Calu3 (cell line): ENCODE measurements at places on chromosomes 5 and 9. TPM values are rescaled to one million over a fixed set of nuclear protein-coding genes. Genes with fewer than 3 reads are reported as not detected.

DNA sequence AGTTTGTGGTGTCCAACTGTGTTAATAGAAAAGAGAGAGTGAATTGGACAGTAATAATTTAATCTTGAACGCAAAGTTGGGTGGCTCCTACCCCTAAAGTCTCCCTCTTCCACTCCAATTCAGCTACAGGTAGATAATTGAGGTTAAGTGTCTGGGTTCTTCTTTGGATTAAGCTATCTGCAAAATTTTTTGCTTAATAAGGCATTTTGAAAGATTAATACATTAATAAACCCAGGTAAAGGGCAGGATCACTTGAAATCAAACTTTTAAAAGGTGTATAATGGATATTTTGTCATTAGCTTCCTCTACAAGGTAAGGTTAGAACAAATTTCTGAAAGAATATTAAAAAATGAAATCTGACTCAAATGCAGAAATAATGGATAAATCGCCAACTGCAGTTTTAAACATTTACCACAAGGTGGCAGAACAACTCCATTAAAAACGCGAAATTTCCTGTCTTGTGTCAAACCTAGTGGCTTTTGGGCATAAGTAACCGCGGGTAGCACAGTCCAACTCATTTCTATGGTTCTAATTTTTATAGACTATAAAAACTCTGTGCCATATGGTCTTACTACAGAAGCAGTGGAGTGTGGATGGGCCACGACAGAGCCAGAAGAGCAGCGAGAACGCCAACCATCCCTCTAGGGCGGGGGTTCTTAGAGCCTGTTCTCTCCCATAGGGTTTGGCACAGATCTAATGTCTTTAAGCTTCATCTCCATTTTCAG is 276.5 kb downstream of the ARHGEF28 start:
- no peaks in the 10 kb centered on the region for H3K27me3 ChIP-seq
- H3K4me1 ChIP-seq: peaks cover 26% of the 10 kb centered on the region
- peak; percentile 19 for DNase-seq

DNA sequence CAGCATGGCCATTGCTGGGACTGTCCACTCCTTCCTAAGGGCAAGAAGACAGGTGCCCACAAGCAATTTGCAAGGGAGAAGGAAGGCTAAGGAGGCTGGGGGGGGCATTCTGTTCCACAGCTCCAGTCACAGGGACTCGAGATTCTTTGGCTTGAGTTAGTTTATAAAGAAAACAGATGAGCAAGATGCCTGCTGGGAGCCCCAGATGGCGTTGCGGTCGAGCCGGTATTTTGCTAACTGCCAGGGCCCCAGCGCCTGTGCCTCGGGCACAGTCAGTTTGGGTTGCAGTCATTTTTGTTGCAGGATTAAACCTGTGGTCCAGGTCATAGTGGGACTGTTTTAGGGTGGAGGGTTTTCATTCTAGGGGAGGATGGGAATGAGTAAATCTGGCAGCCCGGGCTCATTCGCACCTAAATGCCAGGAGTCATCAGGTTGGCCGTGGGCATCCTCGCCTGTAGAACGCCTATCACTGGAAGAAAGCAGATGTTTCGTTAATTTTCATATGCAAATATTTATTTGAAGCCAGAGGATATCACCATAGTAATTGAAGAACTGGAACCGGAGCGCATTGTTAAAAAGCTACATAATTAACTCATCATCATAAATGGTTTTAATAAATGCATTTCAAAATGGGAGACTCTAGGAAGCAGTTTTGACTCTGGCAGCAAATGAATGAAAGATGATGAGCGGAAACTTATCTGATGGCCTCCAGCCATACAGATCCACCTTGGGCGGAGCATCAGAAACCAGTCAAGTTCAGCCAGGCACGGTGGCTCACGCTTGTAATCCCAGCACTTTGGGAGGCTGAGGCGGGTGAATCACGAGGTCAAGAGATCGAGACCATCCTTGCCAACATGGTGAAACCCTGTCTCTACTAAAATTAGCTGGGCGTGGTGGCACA is 87.1 kb upstream of the FCN2 start:
- H3K27me3 ChIP-seq: peaks cover 13% of the 10 kb centered on the region
- no peak overlapping the region for H3K27ac ChIP-seq
- H3K4me3 ChIP-seq: no peak overlapping the region
- no peak for DNase-seq

GRCh38 chr9:81499594-81499993 is 189.8 kb downstream of the TLE1 start:
- no peak overlapping the region for H3K27ac ChIP-seq
- DNase-seq: no peak
- H3K4me3 ChIP-seq: no peak overlapping the region
- no peaks in the 10 kb centered on the region for H3K4me1 ChIP-seq

DNA sequence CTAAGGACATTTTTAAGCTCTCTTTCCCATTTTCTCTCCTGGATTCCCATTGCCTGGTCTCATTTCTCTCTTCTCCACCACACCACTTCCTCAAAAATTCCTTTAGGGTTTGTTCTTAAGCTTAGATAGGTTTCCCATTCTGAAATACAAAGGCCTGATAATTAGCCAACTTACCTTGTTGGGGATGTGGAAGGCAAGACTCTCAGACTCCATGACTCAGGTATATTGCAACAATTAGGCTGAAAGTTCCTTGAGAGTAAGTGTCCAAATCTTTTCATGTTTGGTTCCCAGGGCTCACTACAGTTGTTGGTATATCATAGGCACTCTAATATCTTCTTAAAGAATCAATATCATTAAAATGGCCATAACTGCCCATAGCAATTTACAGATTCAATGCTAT is 43.6 kb downstream of the FXN start:
- no peaks in the 10 kb centered on the region for H3K27me3 ChIP-seq
- H3K4me3 ChIP-seq: no peak overlapping the region
- H3K4me1 ChIP-seq: no peaks in the 10 kb centered on the region
- no peak for DNase-seq
- no peak overlapping the region for H3K27ac ChIP-seq
- H3K36me3 ChIP-seq: no peaks in the 10 kb centered on the region

- DNase-seq: peak; percentile 80
- no peaks in the 10 kb centered on the region for H3K36me3 ChIP-seq
- peaks cover 14% of the 10 kb centered on the region for H3K27me3 ChIP-seq
- H3K27ac ChIP-seq: no peak overlapping the region
Observed at GRCh38 chr5:133287500-133287899, 235.7 kb downstream of the HSPA4 start.

GRCh38 chr9:99015448-99015847 is 71.7 kb downstream of the COL15A1 start:
- H3K27me3 ChIP-seq: peaks cover 13% of the 10 kb centered on the region
- no peak for DNase-seq
- H3K27ac ChIP-seq: no peak overlapping the region
- no peaks in the 10 kb centered on the region for H3K36me3 ChIP-seq
- no peak overlapping the region for H3K4me3 ChIP-seq

GRCh38 chr5:168142402-168142801 is 149.0 kb upstream of the WWC1 start:
- H3K36me3 ChIP-seq: no peaks in the 10 kb centered on the region
- no peak overlapping the region for H3K4me3 ChIP-seq
- H3K27ac ChIP-seq: no peak overlapping the region

The SMAD5 gene
- 93.1 and 94.2 TPM in 2 replicates for total RNA-seq

The TMEM232 gene
- total RNA-seq: 1.6 and 2.0 TPM in 2 replicates

The SPATA31A5 gene
- not detected in 2 replicates for total RNA-seq

The OTP gene
- 0.12 TPM in 1 of 2 replicates, not detected in the other for total RNA-seq

The MAMDC2 gene
- 0.26 and 0.29 TPM in 2 replicates for total RNA-seq
